Stimulated activated CD8-positive, alpha-beta memory T cell treated with anti-CD3 and anti-CD28 coated beads, Interleukin-4, amount 100 ng/mL, for 1 hour (primary cell): ENCODE measurements at places on chromosomes 4 and X.
A peak's percentile ranks its signal among the peaks of the same experiment; 100 is the strongest.

- DNase-seq, result no peak
Measured at GRCh38 chr4:136768925-136769275, 763.4 kb downstream of the PCDH18 start.

DNA sequence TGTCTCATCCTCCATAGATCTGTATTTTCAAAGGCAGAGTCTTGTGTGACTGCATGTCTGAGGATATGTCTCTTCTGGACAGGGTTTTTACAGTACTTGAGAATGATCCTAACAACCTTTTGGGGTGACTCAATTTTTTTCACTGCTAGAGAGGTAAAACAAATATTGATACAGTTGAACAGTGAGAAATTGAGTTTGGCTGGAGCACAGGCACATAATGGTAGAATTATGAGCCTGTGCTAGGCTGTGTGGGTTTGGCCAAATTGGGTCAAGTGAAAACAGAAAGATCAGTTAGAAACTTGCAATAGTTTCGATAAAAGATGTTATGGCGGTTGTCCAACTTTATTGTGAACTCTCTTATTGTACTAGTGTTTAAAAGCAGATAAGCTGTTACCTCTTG, 23.3 kb upstream of the EOLA2 start:
- DNase-seq, result no peak

- DNase-seq, result no peak
Measured at GRCh38 chrX:6683353-6683752, 148.4 kb upstream of the VCX3A start.

DNA sequence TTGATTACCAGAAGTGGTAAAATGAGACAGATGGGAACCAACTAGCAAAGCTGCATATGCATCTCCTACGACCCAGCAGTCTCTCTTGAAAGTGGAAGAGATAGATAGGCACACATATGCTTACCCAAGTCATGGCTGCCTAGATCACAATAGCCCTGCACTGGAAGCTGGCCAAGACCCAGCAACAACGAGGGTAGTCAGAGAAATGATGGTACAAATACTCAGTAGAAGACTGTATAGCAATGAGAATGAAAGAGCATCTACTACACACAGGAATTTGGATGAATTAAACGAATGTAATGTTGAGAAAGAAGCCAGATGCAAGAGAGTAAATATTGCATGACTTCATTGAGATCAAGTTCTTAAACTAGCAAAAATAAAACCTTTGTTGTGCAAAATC, 100.3 kb upstream of the FAT1 start:
- no peak for DNase-seq

DNA sequence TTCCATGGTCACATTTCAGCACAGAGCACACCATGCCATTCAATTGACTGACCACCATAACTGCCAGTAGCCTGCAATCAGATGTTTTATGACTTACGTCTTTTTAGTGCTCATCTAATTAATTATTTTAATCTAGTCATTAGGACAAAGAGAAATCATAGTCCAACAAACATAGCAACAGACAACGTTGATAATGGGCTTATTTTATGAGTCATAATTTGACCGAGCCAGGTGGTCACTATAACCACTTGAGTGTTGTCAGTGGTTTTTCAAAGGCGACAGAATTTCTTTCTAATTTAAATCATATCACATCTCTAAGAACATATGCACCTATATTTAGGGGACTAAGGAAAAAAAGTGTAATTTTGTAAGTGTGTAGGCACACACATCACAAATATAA, 1.9 kb downstream of the SEC24D start:
- no peak for DNase-seq

DNA sequence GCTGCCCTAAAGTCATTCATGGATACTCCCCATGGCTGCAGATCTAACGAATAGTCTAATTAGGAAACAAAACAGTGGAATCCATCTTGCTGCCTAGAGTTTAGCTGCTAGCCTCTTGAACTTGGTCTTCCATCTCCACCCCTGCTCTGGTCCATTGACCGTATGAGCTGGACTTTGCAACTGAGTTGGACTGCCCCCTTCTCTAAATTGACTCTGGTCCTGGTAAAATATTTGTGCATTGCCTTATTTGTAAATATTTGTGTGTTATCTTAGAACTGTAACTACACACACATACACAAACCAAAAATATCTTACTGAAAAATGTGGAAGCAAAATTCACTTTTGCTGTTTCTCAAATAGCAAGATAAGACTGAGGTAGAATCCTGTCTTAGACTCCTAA, 181.3 kb downstream of the NWD2 start:
- DNase-seq, result no peak

- DNase-seq, result no peak
Measured at GRCh38 chr4:119872371-119873016, 194.2 kb downstream of the MAD2L1 start.

DNA sequence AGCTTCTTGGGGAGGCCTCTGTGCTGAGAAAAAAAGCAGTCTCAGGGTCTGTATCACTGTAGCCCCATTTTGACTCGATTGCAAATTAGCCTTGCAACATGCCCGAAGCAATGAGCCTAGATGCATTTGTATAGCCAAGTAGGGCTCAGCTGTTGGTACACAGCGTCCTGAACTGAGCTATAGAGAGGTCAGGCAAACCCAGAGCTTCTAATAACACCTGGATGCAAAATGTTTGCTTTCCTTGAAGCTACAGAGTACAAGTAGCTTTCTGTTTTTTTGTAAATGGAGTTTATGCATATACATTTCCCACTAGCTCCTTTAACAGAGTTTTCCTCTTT, 87.8 kb downstream of the PLAC1 start:
- no peak for DNase-seq

GRCh38 chr4:173044340-173044739, 124.3 kb upstream of the GALNT7 start:
- DNase-seq, result no peak

DNA sequence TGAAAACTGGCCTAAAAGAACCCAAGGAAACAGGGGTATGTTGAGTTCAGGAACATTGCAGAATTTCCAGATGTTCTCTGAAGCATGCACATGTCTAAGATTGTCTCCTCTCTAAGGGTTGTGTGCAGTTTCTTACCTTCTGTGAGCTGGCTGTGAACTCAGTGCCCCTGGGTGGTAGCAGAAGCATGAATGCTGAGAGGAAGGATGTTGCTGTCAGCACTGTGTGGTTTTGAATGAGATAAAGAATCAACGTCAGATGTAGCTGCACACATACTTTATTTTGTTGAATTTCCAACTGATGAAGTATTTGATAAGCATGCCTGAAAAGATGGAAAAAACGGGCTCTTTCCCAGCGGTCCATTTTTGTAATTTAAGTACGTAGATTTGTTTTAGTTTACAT, 23.8 kb upstream of the CD38 start:
- DNase-seq, result no peak

DNA sequence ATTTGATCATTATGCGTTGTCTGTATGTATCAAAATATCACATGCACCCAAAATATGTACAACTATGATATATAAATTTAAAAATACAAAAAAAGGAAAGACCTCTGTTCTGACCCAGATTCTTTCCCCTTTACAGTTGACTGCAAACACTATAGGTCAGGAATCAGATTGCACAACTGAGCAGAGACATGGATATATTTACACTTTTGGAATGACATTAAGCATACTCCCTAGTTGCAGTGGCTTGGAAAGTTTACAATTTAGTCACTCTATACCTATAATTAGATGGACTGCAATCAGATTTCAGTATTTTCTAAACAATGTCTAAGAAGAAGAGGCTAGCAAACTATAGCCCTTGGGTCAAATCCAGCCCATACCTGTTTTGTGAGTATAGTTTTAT, 98.5 kb upstream of the INPP4B start:
- no peak for DNase-seq

- DNase-seq, result no peak
Measured at GRCh38 chr4:162791226-162791625, 375.5 kb downstream of the NAF1 start.

GRCh38 chr4:145528601-145529000, 46.9 kb downstream of the SMAD1 start:
- DNase-seq, result no peak

GRCh38 chr4:123599920-123600810, 203.6 kb downstream of the SPRY1 start:
- peak; percentile 9 for DNase-seq

- DNase-seq, result no peak
Measured at GRCh38 chr4:6368096-6368495, 98.4 kb downstream of the WFS1 start.
